IMR-90 (cell line): ENCODE measurements at places on chromosomes 1 and 21. TPM values are rescaled to one million over a fixed set of nuclear protein-coding genes. Genes with fewer than 3 reads are reported as not detected.

Gene KCNJ15
- total RNA-seq, result under 0.01 TPM in 2 replicates

Gene LRRC3
- total RNA-seq, result under 0.01 TPM in 2 replicates

Gene HES5
- total RNA-seq, result not detected in 2 replicates

DNA sequence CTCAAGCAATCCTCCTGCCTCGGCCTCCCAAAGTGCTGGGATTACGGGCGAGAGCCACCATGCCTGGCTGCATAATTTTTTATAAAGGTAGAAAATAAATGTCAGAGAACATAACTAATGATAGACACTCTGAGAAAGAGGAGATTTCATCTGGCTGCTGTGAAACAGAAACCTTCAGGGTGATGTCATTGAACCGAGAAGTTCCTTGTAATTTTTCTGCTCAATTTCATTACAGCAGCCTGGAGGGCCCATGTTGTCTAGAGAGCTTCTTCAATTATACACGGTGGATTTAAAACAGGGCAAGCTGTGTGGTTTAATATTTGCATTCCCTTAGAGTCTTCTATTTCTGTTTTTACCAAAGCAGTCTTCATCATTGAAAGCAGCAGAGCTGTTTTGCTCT lies 64.3 kb upstream of the MORC3 start:
- no peak for DNase-seq
- no peaks in the 10 kb centered on the region for H3K27me3 ChIP-seq
- H3K36me3 ChIP-seq, result peaks cover 5% of the 10 kb centered on the region
- no peaks in the 10 kb centered on the region for H3K4me1 ChIP-seq

Gene TM2D1
- total RNA-seq, result 14.3 and 21.4 TPM in 2 replicates

GRCh38 chr1:45456531-45456930 lies 34.4 kb downstream of the TESK2 start:
- H3K27me3 ChIP-seq, result no peaks in the 10 kb centered on the region
- H3K4me1 ChIP-seq, result peaks cover 2% of the 10 kb centered on the region; the same call in 1 of the 2 replicates
- H3K36me3 ChIP-seq, result no peaks in the 10 kb centered on the region
- H3K4me3 ChIP-seq, result no peak overlapping the region

GRCh38 chr1:27496604-27497155 lies 6.7 kb upstream of the WASF2 start:
- no peak overlapping the region for H3K4me3 ChIP-seq
- peak; percentile 51 for DNase-seq
- peaks cover 1% of the 10 kb centered on the region; the same call in 1 of the 2 replicates for H3K4me1 ChIP-seq
- H3K36me3 ChIP-seq, result no peaks in the 10 kb centered on the region

GRCh38 chr21:32499249-32500055 lies 85.9 kb downstream of the TCP10L start:
- H3K4me1 ChIP-seq, result peaks cover 5% of the 10 kb centered on the region
- no peaks in the 10 kb centered on the region for H3K27me3 ChIP-seq
- DNase-seq, result peak; percentile 62
- H3K36me3 ChIP-seq, result no peaks in the 10 kb centered on the region

GRCh38 chr1:100575406-100575805 lies 37.5 kb downstream of the GPR88 start:
- no peaks in the 10 kb centered on the region for H3K27me3 ChIP-seq
- no peak overlapping the region for H3K27ac ChIP-seq
- no peaks in the 10 kb centered on the region; the same call in 1 of the 2 replicates for H3K4me1 ChIP-seq
- no peaks in the 10 kb centered on the region for H3K36me3 ChIP-seq

- H3K27ac ChIP-seq, result no peak overlapping the region
- DNase-seq, result no peak
- no peak overlapping the region for H3K4me3 ChIP-seq
- no peaks in the 10 kb centered on the region for H3K27me3 ChIP-seq
These were observed 783 bp downstream of the CD1B start for GRCh38 chr1:158330391-158331105.

- H3K27ac ChIP-seq, result peak overlapping the region; percentile 99
- DNase-seq, result no peak
- H3K4me3 ChIP-seq, result no peak overlapping the region
- no peaks in the 10 kb centered on the region for H3K27me3 ChIP-seq
- H3K4me1 ChIP-seq, result peaks cover 43% of the 10 kb centered on the region
These were observed 40.7 kb upstream of the COL6A2 start for GRCh38 chr21:46057111-46057709.

- no peaks in the 10 kb centered on the region; the same call in 1 of the 2 replicates for H3K4me1 ChIP-seq
- H3K36me3 ChIP-seq, result no peaks in the 10 kb centered on the region
- no peak overlapping the region for H3K27ac ChIP-seq
- DNase-seq, result no peak
- no peak overlapping the region for H3K4me3 ChIP-seq
- peaks cover 27% of the 10 kb centered on the region for H3K27me3 ChIP-seq
These were observed 1.1 kb upstream of the KCNQ4 start for GRCh38 chr1:40782371-40782956.

Gene FABP3
- 4.8 and 5.6 TPM in 2 replicates for total RNA-seq

- H3K27me3 ChIP-seq, result no peaks in the 10 kb centered on the region
- peaks cover 16% of the 10 kb centered on the region for H3K36me3 ChIP-seq
- H3K4me1 ChIP-seq, result no peaks in the 10 kb centered on the region
These were observed 1.3 kb downstream of the S1PR1 start for GRCh38 chr1:101238031-101238628.

Gene BSND
- not detected in 2 replicates for total RNA-seq

Gene AUNIP
- total RNA-seq, result 3.9 and 5.0 TPM in 2 replicates

Gene ATP6V1G3
- not detected in 2 replicates for total RNA-seq

DNA sequence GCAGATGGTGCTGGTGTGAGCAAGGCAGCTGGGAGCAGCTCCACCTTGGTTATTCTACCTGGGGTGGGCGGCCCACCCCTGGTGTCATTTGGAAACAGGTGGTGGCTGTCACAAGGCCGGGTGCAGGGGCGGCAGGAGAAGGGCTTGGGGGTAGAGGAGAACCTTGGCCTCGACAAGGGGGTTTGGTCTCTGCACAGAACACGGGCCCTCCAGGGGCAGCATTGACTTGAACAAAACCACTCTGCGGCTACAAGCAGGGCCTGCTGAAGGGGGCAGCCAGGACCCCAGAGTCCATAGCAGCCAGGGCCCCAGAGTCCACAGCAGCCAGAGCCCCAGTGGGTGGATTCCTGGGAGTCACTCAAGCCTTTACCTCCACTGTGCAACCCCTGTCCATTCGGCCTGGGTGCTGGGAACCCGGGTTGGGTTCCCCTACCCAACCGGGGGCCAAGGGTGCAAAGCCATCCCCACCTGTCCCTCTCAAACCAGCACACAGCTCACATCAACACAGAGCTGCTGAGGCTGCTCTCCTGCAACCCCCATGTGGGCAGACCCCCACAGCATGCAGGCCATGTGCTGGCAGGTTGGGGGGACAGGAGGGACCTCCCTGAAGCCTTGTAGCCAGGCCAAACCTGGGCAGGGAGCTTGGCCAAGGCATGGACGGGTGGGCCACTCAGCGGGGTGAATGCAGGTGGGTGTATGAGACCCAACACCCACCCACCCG lies 7.7 kb downstream of the TRIM11 start:
- DNase-seq, result no peak
- peaks cover 63% of the 10 kb centered on the region for H3K36me3 ChIP-seq
- H3K27me3 ChIP-seq, result no peaks in the 10 kb centered on the region
- no peak overlapping the region for H3K27ac ChIP-seq
- no peak overlapping the region for H3K4me3 ChIP-seq

GRCh38 chr1:182601913-182602312 lies 2.3 kb downstream of the RGS16 start:
- no peak overlapping the region for H3K4me3 ChIP-seq
- no peak for DNase-seq
- no peak overlapping the region for H3K27ac ChIP-seq
- H3K36me3 ChIP-seq, result no peaks in the 10 kb centered on the region

- H3K4me3 ChIP-seq, result no peak overlapping the region
- H3K27ac ChIP-seq, result no peak overlapping the region
- H3K27me3 ChIP-seq, result no peaks in the 10 kb centered on the region
- no peaks in the 10 kb centered on the region for H3K36me3 ChIP-seq
These were observed 853.4 kb downstream of the KCNT2 start for GRCh38 chr1:195754874-195755273.

DNA sequence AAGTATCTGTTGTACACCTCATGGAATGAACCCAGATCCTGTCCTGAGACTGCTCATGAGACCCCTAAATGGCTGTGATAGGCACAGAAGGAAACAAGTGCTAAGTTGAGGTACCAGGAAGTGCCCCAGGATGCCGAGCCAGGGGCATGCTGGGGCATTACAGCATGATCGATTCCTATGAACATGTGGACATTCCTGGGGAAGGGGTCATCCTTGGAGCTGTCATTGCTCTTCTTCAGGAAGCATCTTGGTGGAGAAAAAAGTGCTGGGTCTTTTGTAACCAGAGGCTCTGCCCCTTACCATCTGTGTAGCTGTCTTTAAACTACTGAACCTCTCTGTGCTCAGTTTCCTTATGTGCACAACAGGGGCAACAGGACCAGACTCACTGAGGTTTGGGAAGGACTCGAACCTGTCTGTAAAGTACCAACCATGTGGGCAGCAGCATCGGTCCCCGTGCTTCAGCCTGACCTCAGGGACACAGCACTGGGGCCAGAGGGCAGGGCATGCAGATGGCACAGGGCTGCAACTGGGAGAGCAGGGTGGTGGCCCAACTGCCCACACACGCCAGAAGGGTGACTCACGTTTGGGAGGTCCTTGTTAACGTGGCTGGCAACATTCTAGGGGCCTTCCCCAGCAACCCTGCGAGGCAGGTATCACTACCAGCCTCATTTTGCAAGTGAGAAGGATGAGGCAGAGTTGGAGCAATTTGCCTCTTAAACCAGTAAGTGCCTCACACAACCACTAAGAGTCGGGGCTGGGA lies 142.3 kb upstream of the EDN2 start:
- H3K4me3 ChIP-seq, result no peak overlapping the region
- peak; percentile 31 for DNase-seq
- no peaks in the 10 kb centered on the region for H3K36me3 ChIP-seq
